Activated effector memory CD4-positive, alpha-beta T cell treated with anti-CD3 and anti-CD28 coated beads, Interleukin-2, amount 50 U/mL, for 16 hours (primary cell): ENCODE measurements at places on chromosomes 16 and 17.

DNA sequence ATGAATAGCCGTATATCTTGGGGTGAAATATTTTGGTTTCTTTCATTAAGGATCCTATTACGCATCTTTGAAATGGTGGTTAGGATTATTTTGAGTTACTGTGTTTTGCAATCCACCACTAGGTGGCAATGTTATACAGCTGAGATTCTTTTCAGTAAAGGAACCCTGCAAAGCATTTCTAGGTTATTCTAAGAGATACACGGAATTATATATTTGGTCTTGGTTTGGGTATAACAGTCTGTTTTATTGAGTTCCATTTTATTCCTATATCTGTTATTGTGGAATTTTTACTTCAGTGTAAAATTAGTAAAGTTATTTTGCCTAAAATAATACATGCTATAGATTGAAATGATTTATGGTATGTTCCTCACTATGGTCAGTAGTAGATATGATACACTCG is 62.9 kb upstream of the CPHXL start:
- DNase-seq: no peak

DNA sequence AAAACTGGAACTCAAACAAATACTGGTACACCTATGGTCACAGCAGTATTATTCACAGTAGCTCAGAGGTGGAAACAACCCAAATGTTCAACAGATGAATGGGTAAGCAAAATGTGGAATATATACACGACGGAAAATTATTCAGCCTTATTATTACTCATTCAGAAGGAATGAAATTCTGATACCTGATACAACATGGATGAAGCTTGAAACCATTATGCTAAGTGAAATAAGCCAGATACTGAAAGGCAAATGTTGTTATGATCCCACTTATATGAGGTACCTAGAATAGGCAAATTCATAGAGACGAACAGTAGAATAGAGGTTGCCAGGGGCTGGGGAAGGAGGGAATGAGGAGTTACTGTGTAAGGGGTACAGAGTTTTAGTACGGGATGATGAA is 27.1 kb upstream of the MYLK3 start:
- DNase-seq: no peak

DNA sequence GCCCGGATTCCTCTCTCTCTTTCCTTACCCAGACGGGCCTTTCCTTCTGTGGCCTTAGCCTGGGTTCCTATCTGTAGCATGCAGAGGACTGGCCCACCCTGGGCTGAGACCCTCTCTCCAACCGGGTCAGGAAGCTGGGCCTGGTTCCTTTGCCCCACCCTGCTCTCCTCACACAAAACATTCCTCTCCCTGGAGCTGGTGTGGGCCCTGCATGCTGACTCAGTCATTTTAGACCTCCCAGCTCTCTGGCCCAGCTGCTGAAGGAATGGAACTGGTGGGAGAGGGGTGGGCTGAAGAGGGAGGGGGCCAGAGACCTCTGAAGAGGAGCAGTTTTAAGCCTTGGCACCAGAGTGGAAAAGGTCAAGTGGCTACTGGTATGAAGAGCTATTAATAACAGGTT is 957 bp downstream of the MYL4 start:
- DNase-seq: peak; percentile 39

DNA sequence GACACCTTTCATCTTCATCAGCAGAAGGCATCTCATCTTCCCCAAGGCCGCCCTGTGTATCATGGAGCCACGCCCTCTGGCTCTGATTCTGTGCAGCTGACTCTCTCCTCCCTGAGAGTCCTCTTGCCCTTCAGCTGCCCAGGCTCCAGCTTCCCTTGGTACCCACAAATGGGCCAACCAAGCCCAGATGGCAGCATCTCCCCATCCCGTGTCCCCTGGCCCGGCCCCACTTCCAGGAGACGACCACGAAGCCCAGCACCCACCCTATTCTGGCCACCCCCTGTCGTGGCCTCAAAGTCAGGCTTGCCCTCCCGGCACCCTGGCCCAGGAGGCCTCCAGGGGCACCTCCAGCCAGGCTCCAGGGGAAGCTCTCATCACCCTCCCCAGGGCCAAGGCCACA is 31.3 kb upstream of the KSR1 start:
- no peak for DNase-seq

DNA sequence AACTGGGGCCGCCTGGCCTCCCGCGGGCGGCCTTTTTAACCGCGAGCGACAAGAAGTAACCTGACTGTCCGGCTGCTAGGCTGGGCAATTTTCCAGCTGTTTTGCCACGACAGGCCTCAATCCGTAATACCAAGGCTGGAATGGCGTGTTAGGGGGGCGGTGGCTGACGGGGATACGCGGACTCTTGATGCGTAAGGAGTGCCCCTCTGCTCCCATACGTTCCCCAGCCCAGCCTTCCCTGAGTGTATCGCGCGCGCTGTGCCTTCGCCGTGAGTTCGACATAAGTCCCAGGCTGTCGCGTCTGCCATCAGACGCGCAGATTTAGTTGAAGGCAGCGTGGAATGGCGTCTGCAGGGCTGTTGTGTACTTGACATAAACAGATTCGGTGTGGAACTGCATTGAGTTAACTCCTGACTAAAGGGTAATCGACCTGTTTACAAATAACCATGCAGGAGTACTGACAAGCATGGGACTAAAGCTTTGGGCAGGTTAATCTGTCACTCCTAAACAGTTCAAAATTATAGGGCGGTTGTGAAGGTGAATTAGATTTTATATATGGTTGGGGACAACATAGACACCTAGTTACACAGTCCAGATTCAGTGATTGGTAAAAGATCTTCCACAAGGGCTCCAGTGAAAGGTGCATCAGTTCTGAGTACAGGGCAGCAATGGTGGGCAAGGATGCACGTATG is 16.6 kb upstream of the ERN1 start:
- peak; percentile 81 for DNase-seq

DNA sequence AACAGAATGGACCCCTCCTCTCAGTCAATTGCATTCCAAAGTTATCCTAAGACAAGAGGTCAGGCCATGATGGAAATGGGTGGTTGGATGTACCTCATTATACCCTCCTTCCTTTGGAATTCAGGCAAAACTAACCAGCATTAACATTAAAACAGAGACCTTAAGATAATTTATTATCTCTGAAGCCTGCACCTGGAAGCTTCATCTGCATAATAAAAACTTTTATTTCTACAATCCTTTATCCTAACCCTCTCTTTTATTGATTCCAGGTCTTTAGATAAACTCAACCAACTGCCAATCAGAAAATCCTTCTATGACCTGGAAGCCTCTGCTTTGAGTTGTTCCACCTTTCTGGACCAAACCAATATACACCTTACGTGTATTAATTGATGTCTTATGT is 49.0 kb downstream of the ACSM1 start:
- no peak for DNase-seq

- no peak for DNase-seq
Measured at GRCh38 chr16:85860413-85861094, 38.4 kb upstream of the IRF8 start.
